ENCODE measurements at places on chromosomes 5 and 9. TPM values are rescaled to one million over a fixed set of nuclear protein-coding genes. Genes with fewer than 3 reads are reported as not detected.

GRCh38 chr5:11898-12297 is 80.1 kb upstream of the PLEKHG4B start:
- peaks cover 5% of the 10 kb centered on the region for H3K4me1 ChIP-seq
- no peak overlapping the region for H3K4me3 ChIP-seq
- no peaks in the 10 kb centered on the region for H3K27me3 ChIP-seq
- no peaks in the 10 kb centered on the region for H3K36me3 ChIP-seq
- peak; percentile 47 for DNase-seq
- H3K27ac ChIP-seq: no peak overlapping the region

DNA sequence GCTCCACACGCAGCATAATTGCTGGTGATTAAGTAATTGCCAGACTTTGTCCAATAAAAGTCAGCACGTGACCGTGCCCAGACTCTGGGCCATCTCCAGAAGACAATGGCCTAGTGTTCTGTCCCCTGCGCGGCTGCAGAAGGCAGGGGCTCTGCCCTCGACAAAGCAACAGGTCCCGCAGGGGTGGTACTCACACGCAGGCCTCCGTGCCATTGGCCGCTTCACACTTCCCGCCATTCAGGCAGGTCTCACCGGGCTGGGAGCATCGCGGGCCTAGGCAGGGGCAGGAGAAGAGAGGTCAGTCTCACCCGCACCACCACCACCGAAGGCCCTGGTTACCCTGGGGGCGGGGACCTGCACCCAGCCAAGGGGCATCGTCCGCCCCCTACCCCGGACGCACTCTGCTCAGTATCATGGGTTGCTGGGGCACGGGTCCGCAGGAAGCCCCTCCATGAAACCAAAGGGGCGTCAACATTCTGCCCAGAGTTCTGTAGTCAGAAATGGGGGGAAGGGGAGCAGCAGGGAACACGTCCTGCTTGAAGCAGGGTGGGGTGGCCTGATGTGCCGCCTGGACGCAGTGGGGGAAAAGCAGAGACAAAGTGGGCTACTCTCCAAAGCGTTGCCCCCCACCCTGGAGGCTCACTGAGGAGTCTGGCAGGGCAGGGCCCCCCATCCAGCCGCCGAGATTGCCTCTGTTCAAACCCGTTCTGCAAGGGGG is 1.9 kb downstream of the NOTCH1 start:
- no peaks in the 10 kb centered on the region for H3K27me3 ChIP-seq
- no peak for DNase-seq
- no peaks in the 10 kb centered on the region for H3K36me3 ChIP-seq
- peaks cover 51% of the 10 kb centered on the region for H3K4me1 ChIP-seq

The UBLCP1 gene
- total RNA-seq: 27.8 TPM

The ITGA1 gene
- 8.3 TPM for total RNA-seq
